K562 (cell line): ENCODE measurements at places on chromosomes 7 and 10. TPM values are rescaled to one million over a fixed set of nuclear protein-coding genes. Genes with fewer than 3 reads are reported as not detected.

GRCh38 chr7:151795168-151795811, 81.6 kb downstream of the PRKAG2 start:
- H3K4me3 ChIP-seq: no peak overlapping the region
- peaks cover 97% of the 10 kb centered on the region for H3K27me3 ChIP-seq
- no peak overlapping the region for H3K27ac ChIP-seq
- DNase-seq: no peak

LRIT2 gene
- not detected in 2 replicates for total RNA-seq

DNA sequence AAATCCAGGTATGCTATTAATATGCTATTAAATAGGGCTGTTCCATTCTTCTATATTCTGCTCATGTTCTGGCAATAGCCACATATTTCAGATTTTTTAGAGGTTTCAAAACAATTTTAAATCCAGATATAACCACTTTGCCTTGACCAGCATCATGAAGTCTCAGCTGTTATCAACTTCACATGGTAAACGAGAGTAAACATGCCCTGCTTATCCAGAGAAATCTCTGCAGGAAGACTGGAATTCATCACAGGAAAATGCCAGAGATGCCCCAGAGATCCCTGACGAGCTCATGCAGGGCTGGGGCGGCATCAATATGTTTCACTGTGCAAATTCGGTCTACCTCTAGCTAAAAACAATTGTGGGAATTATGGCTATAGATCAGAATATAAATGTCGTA, 126.5 kb downstream of the FANK1 start:
- H3K27me3 ChIP-seq: no peaks in the 10 kb centered on the region
- no peaks in the 10 kb centered on the region for H3K4me1 ChIP-seq
- no peak overlapping the region for H3K4me3 ChIP-seq
- H3K27ac ChIP-seq: no peak overlapping the region

DNA sequence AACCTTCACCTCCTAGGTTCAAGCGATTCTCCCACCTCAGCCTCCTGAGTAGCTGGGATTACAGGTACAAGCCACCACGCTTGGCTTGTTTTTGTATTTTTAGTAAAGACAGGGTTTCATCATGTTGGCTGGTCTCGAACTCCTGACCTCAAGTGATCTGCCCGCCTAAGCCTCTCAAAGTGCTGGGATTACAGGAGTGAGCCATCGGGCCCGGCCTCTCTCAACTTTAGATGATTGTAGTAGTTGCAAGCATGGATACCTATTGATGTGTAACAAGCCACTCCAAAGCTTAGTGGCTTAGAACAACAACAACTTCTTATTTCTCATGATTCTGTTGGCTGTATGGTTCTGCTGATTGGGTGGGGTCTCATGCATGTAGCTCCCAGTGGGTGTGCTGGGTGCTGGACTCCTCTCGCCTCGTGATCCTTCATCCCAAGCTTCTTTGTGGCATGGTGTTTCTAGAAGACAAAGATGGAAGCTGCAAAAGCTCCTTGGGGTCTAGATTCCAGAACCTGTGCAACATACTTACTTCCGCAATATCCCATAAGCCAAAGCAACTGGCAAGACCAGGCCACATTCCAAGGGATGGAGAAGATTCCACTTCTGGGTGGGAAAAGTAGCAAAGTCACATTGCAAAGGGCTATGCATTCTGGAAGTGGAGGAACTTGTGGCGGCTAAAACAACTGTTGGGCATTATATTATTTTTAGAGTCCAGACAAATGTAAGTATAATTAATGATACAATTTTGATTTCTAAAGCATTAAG, 37.9 kb downstream of the SKIDA1 start:
- DNase-seq: no peak
- no peaks in the 10 kb centered on the region for H3K36me3 ChIP-seq
- no peaks in the 10 kb centered on the region for H3K27me3 ChIP-seq

- H3K27me3 ChIP-seq: no peaks in the 10 kb centered on the region
- DNase-seq: no peak
- H3K4me3 ChIP-seq: no peak overlapping the region
- no peaks in the 10 kb centered on the region for H3K36me3 ChIP-seq
- no peak overlapping the region for H3K27ac ChIP-seq
These were observed 18.3 kb upstream of the TNRC18 start for GRCh38 chr7:5441840-5442503.

- peaks cover 10% of the 10 kb centered on the region; the same call in 1 of the 3 replicates for H3K36me3 ChIP-seq
- no peak for DNase-seq
- H3K4me1 ChIP-seq: peaks cover 40% of the 10 kb centered on the region
- H3K27me3 ChIP-seq: no peaks in the 10 kb centered on the region
- no peak overlapping the region for H3K4me3 ChIP-seq
- no peak overlapping the region for H3K27ac ChIP-seq
These were observed 25.2 kb downstream of the DNAJB12 start for GRCh38 chr10:72329290-72330068.

- peaks cover 8% of the 10 kb centered on the region for H3K27me3 ChIP-seq
- H3K27ac ChIP-seq: no peak overlapping the region
- peak; percentile 41 for DNase-seq
- H3K4me1 ChIP-seq: no peaks in the 10 kb centered on the region
- no peaks in the 10 kb centered on the region for H3K36me3 ChIP-seq
- no peak overlapping the region for H3K4me3 ChIP-seq
These were observed 325.5 kb upstream of the C7orf33 start for GRCh38 chr7:148264933-148265557.

DNA sequence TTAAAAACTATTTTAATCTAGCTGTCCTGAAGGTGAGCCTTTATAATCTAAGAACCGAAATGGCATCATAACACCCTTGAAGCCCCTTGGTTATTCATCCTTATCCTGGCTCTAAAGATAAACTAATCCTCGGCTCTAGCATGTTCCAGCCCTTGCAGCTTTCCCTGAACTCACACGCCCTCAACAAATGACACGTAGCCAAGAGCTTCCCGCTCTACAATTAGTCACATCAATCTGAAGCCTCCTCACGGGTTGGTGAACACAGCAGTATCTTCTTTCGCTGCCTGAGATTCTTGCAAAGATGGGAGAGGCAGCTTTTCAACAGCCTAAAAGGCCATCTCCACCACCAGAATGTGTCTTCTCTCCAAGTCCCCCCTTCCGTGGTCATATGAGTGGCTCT, 4.1 kb downstream of the FRMD4A start:
- H3K27ac ChIP-seq: no peak overlapping the region
- no peaks in the 10 kb centered on the region for H3K4me1 ChIP-seq
- no peak for DNase-seq
- H3K4me3 ChIP-seq: no peak overlapping the region

GRCh38 chr10:106614293-106614692, 550.2 kb downstream of the SORCS1 start:
- no peaks in the 10 kb centered on the region for H3K4me1 ChIP-seq
- no peaks in the 10 kb centered on the region for H3K36me3 ChIP-seq
- no peak for DNase-seq
- no peak overlapping the region for H3K4me3 ChIP-seq
- H3K27ac ChIP-seq: no peak overlapping the region
- H3K27me3 ChIP-seq: no peaks in the 10 kb centered on the region

- H3K4me1 ChIP-seq: no peaks in the 10 kb centered on the region
- H3K27ac ChIP-seq: no peak overlapping the region
- H3K4me3 ChIP-seq: no peak overlapping the region
- H3K36me3 ChIP-seq: no peaks in the 10 kb centered on the region
- DNase-seq: no peak
These were observed 1250.5 kb downstream of the TYW1 start for GRCh38 chr7:68247126-68247525.

AIFM2 gene
- total RNA-seq: 11.4 and 13.1 TPM in 2 replicates

PHKG1 gene
- 0.29 and 0.40 TPM in 2 replicates for total RNA-seq

GRCh38 chr10:68566955-68567354, 6.8 kb downstream of the TET1 start:
- no peak overlapping the region for H3K4me3 ChIP-seq
- H3K36me3 ChIP-seq: peaks cover 10% of the 10 kb centered on the region; the same call in 2 of the 3 replicates
- no peaks in the 10 kb centered on the region for H3K27me3 ChIP-seq
- DNase-seq: no peak
- no peak overlapping the region for H3K27ac ChIP-seq

GRCh38 chr7:50649259-50649885, 84.2 kb upstream of the DDC start:
- H3K4me3 ChIP-seq: no peak overlapping the region
- no peak for DNase-seq
- H3K36me3 ChIP-seq: no peaks in the 10 kb centered on the region; the same call in 1 of the 3 replicates
- H3K4me1 ChIP-seq: no peaks in the 10 kb centered on the region
- no peaks in the 10 kb centered on the region for H3K27me3 ChIP-seq
- H3K27ac ChIP-seq: no peak overlapping the region

TLX1 gene
- 0.33 and 0.47 TPM in 2 replicates for total RNA-seq

DNA sequence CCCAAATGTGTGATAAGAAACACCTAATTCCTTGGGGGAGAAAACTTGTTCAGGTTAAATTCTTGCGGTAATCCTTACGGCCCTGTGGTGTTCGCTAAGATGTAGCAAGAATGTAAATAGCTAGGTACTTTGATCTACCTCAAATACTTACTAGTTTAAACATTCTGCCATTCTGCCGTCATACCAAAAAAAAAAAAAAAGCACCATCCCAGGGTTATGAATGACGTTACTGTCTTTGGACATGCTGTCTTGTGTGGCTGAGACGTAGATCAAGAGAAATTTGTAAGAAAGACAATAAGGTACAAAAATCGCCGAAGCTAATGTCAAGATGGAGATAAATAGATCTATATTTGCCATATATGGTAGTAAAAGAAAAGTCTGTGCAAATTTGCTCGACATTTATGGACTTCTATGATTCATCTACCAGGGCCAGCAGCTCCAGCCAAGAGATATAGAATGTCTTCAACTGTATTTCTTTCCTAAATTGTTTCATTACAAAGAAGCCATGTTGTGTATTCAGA, 195.6 kb downstream of the CUX1 start:
- no peak overlapping the region for H3K4me3 ChIP-seq
- peaks cover 8% of the 10 kb centered on the region; the same call in 1 of the 3 replicates for H3K36me3 ChIP-seq
- no peak overlapping the region for H3K27ac ChIP-seq
- DNase-seq: no peak

FBXL13 gene
- 27.0 and 27.4 TPM in 2 replicates for total RNA-seq

CYP2W1 gene
- not detected in 2 replicates for total RNA-seq

PLAC9 gene
- total RNA-seq: not detected in 2 replicates

- peaks cover 11% of the 10 kb centered on the region for H3K4me1 ChIP-seq
- DNase-seq: no peak
- H3K27ac ChIP-seq: no peak overlapping the region
- peaks cover 68% of the 10 kb centered on the region; the same call in 2 of the 3 replicates for H3K36me3 ChIP-seq
- no peak overlapping the region for H3K4me3 ChIP-seq
- H3K27me3 ChIP-seq: no peaks in the 10 kb centered on the region
These were observed 1.2 kb upstream of the MAD1L1 start for GRCh38 chr7:2233926-2234325.

GRCh38 chr7:100483090-100483721, 521 bp upstream of the NYAP1 start:
- peak; percentile 85 for DNase-seq
- peak overlapping the region; percentile 27; the same call in 1 of the 3 replicates for H3K27ac ChIP-seq
- no peaks in the 10 kb centered on the region for H3K27me3 ChIP-seq
- H3K36me3 ChIP-seq: no peaks in the 10 kb centered on the region
- peaks cover 8% of the 10 kb centered on the region; the same call in 2 of the 3 replicates for H3K4me1 ChIP-seq

SHH gene
- total RNA-seq: 0.09 TPM in 1 of 2 replicates, not detected in the other

DNA sequence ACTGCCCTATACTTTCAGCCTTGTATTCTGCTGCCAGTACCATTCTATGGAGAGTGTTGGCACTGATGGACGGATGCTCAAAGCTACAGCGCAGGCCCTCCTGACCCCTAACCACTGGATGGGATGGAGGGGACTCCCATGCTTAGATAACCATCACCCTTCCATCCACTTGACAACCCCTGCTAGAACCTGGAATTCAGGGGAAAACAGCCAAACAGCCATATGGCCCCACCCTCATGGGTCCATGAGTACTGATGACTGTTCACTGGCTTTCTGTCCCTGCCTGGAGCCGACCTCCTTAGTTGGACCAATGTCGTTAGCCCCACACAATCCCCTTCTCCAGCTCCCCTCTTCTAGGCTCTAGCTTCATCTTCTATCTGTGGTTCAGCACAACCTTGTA, 16.2 kb downstream of the DUSP5 start:
- DNase-seq: no peak
- no peak overlapping the region for H3K27ac ChIP-seq
- no peaks in the 10 kb centered on the region for H3K27me3 ChIP-seq

NAT16 gene
- total RNA-seq: not detected in 2 replicates

- no peaks in the 10 kb centered on the region for H3K27me3 ChIP-seq
- H3K4me1 ChIP-seq: peaks cover 11% of the 10 kb centered on the region; the same call in 1 of the 2 replicates
- H3K36me3 ChIP-seq: no peaks in the 10 kb centered on the region
- no peak overlapping the region for H3K4me3 ChIP-seq
These were observed 119.5 kb downstream of the BAMBI start for GRCh38 chr10:28796606-28797512.

DNA sequence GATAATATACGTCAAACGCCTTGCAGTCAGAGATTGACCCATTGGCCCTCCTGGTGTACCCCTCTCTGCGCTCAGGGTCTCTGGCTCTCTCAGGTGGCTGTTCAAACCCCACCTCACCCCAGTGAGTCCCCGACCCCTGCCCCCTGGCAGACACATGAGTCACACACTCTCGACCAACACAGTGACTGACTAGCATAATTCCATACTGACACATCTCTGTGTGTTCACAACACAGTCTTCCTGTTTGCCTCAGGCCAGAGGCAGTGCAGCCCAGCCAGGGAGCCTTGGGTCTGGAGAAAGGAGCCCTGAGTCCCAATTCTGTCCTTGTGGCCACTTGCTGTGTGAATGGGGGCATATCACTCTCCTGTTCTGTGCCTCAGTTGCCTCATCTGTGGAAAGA, 40.1 kb downstream of the PALD1 start:
- no peaks in the 10 kb centered on the region for H3K36me3 ChIP-seq
- peaks cover 2% of the 10 kb centered on the region; the same call in 1 of the 2 replicates for H3K4me1 ChIP-seq
- no peak overlapping the region for H3K4me3 ChIP-seq
- no peak for DNase-seq
- no peak overlapping the region for H3K27ac ChIP-seq

- H3K4me3 ChIP-seq: no peak overlapping the region
- H3K4me1 ChIP-seq: peaks cover 4% of the 10 kb centered on the region; the same call in 1 of the 3 replicates
- H3K36me3 ChIP-seq: peaks cover 76% of the 10 kb centered on the region
- H3K27me3 ChIP-seq: no peaks in the 10 kb centered on the region
- H3K27ac ChIP-seq: no peak overlapping the region
- no peak for DNase-seq
These were observed 7.2 kb downstream of the ZKSCAN1 start for GRCh38 chr7:100022621-100023020.

FXYD4 gene
- total RNA-seq: not detected in 2 replicates

NANOS1 gene
- 0.89 and 1.2 TPM in 2 replicates for total RNA-seq

GRCh38 chr10:121653608-121654007, 55.4 kb upstream of the FGFR2 start:
- peaks cover 13% of the 10 kb centered on the region; the same call in 1 of the 2 replicates for H3K27me3 ChIP-seq
- H3K4me3 ChIP-seq: no peak overlapping the region
- H3K27ac ChIP-seq: no peak overlapping the region
- DNase-seq: no peak
- H3K36me3 ChIP-seq: no peaks in the 10 kb centered on the region

TMEM176A gene
- total RNA-seq: 0.31 TPM in 1 of 2 replicates, not detected in the other
